ENCODE measurements at places on chromosomes 7 and 10.

GRCh38 chr7:6026011-6026819, 5.0 kb upstream of the ANKRD61 start:
- DNase-seq = peak; percentile 53

GRCh38 chr7:105304040-105304895, 84.5 kb downstream of the SRPK2 start:
- no peak for DNase-seq

GRCh38 chr7:4835398-4836205, 26.2 kb downstream of the PAPOLB start:
- DNase-seq = no peak

DNA sequence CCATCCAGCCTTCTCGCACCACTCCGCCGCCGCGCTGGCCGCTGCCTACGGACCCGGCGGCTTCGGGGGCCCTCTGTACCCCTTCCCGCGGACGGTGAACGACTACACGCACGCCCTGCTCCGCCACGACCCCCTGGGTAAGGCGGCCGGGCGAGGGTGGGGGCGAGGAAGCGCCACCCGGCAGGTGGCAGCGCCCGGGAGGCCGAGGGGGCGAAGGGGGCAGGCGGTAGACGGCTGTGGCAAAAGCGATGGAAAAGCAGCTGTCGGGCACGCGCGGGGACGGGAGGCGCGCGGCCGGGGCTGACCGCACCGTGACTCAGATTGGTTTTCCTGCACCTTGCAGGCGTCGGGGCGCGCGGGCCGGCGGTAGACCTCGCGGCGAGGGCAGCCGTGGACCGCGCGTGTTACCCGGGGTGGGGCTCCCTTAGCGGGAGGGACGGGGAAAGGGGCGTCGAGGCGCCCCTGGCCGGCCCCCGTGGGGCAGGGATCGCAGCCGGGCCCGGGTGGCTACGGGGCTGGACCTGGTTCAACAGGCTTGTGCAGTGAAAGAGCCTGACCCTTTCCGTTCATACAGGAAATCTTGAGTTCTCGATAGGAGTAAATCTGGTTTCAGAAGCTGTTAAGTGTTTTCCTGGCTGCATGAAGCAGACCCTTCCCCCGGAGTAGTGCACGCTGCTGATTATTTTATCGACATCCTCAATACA, 608 bp downstream of the HHEX start:
- DNase-seq = peak; percentile 52

GRCh38 chr10:104333032-104333727, 5.1 kb downstream of the ITPRIP start:
- no peak for DNase-seq

Data from HEK293T (cell line).